ENCODE measurements at places on chromosomes 2 and 18. TPM values are rescaled to one million over a fixed set of nuclear protein-coding genes. Genes with fewer than 3 reads are reported as not detected.

RND3 gene
- 139 TPM for total RNA-seq

INHA gene
- total RNA-seq = not detected

ASPRV1 gene
- 2.9 TPM for total RNA-seq

LRRC30 gene
- 0.32 TPM for total RNA-seq

UPP2 gene
- 0.16 TPM for total RNA-seq

TIMM21 gene
- total RNA-seq = 26.7 TPM

HOXD11 gene
- 6.0 TPM for total RNA-seq

GCG gene
- not detected for total RNA-seq

COQ10B gene
- 29.5 TPM for total RNA-seq

LYPD1 gene
- 0.79 TPM for total RNA-seq

FRZB gene
- 3.7 TPM for total RNA-seq

UGT1A8 gene
- total RNA-seq = 0.16 TPM

GRCh38 chr2:183284606-183285005 is 160.4 kb downstream of the NUP35 start:
- no peak for DNase-seq

DNA sequence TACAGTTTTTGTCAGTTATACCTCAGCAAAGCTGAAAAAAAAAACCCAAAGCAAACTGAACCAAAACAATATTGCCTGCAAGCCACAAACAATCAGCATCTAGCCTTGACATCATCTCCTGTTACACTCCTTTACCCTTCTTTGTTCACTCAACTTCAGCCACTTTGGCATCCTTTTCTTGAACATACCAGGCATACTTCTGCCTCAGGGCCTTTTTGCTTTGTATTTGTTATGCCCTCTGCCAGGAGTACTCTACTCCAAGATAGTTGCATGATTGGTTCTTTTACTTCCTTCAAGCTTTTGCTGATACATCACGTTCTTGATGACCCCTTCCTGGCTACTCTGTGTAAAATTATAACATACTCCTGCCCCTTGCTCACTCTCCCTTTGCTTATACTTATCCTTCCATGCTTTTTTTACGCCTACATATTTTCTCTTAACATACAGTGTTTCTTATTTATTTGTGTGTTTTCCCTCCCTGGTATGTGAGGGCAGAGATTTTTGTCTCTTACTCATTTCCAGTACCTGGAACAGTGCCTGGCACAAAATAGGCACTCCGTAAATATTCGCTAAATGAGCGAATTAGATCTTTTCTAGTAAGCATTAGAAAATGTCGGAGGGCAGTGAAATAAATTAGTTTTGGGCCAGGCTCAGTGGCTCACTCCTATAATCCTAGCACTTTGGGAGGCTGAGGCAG is 12.7 kb downstream of the ABI2 start:
- no peak for DNase-seq

DNA sequence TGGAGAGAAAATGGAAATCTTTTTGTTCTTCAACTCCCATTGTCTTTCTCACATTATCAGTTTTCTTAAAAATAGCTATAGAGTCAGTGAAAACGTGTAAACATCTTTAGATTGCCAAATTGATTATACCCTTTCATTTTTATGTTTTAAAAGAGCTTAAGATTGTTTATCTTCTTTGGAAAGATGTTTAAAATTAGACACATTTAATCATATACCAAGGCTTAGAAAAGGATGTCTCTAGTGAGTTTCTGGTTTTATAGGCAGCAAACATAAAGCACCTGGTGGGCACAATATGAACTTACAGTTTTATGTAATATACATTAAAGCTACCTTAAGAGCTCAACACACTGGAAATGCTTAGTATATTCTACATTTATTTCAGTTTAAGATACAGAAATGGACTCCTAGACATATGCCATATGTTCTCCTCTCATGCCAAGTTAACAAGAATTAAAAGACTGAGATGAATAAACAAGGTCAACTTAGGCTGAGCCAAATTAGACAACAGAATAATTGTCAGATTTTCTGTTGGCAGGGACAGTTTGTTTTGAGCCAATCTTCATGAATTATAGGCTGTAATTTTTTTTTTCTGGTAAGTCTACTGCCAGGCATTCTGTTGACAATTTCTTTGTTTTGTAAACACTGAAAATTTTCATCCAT is 112.7 kb downstream of the OTX1 start:
- DNase-seq = no peak

DNA sequence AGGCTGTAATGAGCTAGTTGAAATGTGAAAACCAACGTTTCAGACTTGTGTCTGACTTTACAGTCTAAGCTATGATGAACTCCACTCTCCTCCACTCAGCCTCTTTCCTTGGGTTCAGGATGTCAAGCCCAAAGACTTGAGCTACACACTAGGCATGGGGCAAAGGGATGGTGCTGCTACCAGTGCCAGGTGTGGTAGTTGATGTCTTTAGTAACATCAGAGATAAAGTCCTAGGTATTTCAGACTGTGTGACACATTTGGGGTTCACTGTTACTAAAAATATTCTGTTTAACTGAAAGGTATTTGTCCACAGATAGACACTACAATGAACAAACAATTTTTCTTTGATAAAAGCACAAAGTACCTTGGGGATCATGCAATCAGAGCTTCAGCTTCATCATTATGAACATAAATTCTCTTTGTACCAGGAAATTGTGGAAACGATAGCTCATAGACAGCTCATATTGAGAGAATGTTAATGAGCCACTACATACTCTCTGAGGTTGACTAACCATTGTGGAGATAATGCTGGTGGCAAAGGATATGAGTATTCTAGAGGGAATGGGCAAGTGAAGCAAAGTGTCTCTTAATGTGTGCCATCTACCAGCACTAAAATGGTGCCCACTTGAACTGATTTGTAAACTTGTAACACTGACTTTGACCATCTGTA is 253.7 kb upstream of the THUMPD2 start:
- no peak for DNase-seq

GRCh38 chr2:28588292-28588670 is 92.4 kb downstream of the PLB1 start:
- DNase-seq = no peak

DNA sequence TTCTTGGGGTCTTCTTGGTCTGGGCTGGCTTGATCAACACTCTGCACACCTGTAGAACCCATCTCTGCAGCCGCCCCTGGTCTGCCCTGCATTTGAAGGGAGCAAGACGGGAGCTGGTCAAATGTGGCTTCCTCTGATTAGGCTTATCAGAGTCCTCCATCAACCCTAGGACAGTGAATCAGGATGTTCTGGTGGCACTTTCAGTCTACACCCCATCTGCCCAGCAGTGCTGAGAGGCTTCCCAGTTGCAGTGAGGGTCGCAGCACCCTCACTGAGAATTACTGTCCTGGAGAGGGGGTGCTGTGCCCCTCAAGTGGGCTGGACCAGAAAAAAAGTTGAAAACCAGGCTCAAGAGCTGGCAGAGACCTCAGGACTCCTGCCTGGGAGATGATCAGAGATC is 152.9 kb downstream of the DYSF start:
- DNase-seq = no peak

- no peak for DNase-seq
Observed at GRCh38 chr2:121521359-121521758, 9.3 kb upstream of the RNU4ATAC start.

- no peak for DNase-seq
Observed at GRCh38 chr2:185625604-185626003, 113.0 kb upstream of the FSIP2 start.

DNA sequence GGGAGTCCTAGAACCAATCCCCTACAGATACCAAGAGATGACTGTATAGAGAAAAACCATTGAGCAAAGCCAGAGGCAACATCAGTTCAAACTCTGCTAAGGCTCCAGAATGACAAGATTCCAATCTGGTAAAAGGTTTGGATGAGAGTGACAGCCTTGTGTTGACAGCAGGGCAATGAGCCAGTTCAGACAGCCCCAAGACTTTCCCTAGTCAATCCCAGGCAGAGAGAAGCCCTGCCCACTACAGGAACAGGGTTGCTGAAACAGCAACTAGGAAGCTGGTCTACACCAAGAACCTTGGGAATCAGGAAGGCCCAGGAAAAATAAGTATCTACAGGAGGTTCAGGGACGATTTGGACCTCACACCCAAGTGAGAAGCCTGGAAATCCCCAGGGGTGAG is 3.3 kb downstream of the PSTPIP2 start:
- DNase-seq = no peak

DNA sequence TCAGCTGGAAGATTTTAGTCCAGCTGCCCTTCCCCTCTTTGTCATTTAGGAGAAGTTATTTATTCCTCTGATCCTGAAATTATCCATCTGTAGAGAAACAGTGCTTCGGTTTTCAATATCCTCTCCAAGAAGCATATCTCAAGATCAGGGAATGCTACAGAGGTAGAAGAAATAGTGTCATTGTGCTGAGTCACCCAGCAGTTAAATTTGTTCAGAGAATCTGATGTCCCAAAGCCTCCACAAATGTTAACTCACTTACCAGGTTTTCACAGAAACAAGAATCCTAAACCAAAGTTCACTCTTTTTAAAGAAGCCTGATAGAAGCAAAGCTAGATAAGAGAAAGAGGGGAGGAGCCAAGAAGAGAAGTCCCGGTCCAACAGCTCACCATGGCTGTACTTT is 480.7 kb upstream of the GYPC start:
- DNase-seq = no peak

- no peak for DNase-seq
Observed at GRCh38 chr2:113672326-113672932, 45.4 kb downstream of the RABL2A start.

- DNase-seq = no peak
Observed at GRCh38 chr2:232229911-232230310, 148.6 kb upstream of the ALPP start.

GRCh38 chr18:49560624-49561288 is 1.1 kb upstream of the LIPG start:
- no peak for DNase-seq

GRCh38 chr18:69929041-69929774 is 18.5 kb downstream of the CD226 start:
- DNase-seq = no peak

DNA sequence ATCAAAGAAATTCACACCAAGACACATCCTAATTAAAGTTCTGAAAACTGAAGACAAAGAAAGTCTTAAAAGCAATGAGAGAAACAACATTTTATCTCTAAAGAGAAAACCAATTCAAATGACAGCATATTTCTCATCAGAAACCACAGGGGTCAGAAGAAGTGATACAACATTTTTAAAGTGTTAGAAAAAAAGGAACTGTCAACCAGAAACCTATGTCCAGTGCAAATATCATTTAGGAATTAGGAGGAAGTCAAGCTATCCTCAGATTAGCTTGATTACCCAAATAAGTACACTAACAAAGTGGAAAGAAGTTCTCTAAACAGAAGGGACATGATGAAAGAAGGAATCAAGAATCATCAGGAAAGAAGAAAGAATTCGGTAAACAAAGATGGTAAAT is 59.5 kb upstream of the BCL2L11 start:
- no peak for DNase-seq

DNA sequence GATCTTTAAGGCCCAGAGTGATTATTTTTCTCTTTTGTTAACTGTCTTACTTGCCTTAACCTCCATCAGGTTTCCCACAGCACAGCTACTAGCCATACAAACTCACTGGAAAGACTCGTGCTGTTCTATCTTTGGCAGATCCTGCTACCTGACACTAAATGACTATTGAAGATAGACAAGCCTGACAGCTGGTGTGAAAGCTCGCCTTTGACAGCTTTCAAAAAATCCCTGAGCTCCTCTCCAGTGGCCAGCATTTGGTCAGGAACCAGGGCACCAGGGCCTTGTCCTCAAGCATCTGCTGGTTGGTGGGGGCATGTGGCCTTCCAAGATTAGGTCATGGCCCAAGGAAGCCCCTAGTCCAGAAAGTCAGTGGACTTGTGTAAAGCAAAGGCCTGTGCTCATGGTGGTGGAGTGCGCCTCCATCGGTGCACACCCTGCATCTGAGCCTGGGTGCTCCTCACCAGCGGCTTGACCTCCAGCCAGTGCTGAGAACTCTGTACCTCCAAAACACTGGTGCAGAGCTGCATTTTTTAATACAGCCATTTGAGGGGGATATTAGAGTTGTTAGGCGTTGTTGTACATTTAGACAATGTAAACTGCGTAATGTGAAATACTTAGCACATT is 158.5 kb downstream of the NCK2 start:
- no peak for DNase-seq
